ENCODE measurements at places on chromosomes 13 and 19. TPM values are rescaled to one million over a fixed set of nuclear protein-coding genes. Genes with fewer than 3 reads are reported as not detected.

The GFY gene
- not detected for polyA plus RNA-seq

DNA sequence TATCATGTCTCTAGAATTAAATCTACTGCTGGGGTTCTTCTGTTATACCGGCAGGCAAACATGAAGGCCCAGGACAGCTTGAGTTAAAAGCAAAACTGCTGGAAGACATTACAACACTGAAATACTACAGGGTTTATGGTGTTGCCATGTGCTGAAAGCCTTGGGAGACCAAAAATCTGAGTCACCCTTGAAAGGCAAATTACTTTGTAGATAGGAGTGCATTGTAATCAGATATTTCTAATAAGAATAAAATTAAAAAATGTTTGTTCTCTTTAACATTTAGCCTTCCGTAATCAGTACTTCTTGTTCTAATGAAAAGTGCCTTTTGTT, 181.3 kb downstream of the PCDH9 start:
- no peak for DNase-seq

DNA sequence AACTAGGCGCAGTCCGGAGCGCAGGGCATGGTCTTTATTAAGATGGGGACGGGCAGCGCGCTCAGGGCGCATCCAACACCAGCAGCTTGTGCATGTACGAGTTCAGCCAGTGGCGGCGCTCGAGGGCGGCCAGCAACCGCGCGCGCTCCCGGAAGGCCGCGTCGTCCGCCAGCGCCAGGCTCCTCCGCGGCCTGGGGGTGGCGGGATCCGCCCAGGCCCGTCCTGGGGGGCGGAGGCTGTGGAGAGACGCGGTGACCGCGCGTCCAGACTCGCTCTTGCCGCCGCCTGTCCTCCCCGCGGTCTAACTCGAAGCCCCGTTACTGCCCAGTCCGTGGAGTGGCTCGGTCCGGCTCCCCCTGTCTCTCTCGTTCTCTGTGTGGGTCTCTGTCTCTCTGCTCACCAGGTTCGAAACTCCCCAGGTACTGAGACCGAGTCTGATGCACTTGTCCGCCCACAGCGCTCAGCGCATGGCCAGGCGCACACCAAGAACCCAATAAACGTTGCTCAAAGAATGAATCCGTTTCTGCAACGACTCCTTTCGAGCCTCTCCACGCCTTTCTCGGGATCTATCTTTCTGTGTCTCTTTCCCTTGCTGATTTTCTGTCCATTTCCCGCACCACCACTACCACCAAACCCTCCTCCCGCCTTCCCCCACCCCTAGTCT, 702 bp downstream of the PTH2 start:
- DNase-seq, result no peak

DNA sequence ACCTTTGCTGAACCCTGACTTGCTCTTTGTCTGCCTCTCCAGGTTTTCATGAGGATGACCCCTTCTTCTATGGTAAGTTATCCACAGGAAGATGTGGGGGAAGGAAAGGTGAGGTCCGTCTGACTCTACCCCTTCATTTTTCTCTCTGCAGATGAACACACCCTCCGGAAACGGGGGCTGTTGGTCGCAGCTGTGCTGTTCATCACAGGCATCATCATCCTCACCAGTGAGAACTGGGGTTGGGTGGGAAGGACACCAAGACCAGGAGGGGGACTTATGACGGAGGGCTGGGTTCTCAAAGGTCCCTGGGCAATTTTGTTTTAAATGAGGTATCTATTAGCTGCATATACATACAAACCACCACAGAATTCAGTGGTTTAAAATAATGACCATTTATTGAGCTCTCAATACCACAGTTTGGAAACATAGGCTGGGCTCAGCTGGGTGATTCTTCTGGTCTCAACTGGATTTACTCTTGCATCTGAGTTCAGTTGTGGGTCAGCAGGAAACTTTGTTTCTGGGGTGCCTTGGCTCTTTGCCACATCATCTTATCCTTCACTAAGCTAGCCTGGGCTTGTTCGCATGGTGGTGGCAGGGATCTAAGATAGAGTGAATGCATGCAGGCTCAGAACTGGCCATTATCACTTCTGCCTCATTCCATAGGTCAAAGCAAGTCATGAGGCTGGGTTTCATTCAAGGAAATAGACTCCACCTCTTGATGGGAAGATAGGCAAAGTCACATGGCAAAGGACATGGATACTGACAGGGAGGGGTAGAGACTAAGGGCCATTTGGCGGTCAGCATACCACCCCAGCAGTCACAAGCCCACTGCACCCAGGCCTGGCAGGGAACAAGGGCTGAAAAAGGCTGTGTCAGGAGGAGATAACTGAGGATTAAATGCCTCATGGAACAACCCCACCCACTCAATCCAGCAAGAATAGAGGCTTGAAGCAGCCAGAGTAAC, 11.8 kb downstream of the FXYD5 start:
- no peak for DNase-seq

- no peak for DNase-seq
Measured at GRCh38 chr13:40311356-40312101, 354.9 kb downstream of the FOXO1 start.

GRCh38 chr19:45119582-45119981, 26.6 kb downstream of the PPP1R37 start:
- no peak for DNase-seq

The KLK15 gene
- not detected for polyA plus RNA-seq

DNA sequence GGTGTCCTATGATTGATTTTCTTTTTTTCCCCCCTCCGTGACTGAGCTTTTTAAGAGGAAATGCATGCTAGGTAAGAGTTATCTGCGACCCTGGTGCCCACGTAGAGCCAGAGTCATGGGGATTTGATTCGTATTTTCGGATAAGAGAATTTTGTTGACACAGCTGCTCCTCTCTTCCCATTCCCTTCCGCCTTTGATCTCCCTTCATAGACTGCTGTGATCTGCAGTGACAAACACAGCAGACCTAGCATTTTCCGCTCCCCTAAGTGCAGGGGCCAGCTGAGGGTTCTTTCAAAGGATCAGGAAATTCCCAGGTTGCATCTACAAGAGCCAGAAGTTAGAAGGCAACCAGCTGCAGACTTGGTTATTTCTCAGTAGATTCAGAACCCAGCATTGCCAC, 70.5 kb downstream of the ZNF568 start:
- no peak for DNase-seq

DNA sequence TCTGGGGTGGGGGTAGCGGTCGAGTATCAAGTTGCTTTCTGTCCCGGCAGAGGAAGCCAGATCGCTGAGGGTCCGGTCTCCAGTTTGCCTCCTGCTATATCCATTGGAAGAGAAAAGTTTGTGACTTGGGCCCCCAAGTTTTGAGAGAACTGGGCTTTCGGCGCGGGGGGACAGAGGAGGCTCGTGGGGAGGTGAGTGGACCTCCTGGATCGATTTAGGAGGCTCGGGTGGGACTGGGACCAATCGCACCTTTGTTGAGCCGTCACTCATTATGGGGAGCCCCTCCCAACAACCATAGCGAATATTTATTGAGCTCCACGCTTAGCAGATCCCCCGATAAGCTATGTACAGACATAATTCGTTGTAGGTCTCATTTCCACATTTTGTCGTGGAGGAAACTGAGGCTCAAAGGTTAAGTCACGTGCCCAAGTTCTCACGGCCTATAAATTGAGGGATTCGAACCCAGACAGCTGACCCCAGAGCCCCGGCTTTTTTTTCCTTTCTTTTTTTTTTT, 909 bp downstream of the RFXANK start:
- no peak for DNase-seq

The C1QTNF9B gene
- 0.32 TPM for polyA plus RNA-seq

- no peak for DNase-seq
Measured at GRCh38 chr19:44856421-44857083, 10.5 kb downstream of the NECTIN2 start.

DNA sequence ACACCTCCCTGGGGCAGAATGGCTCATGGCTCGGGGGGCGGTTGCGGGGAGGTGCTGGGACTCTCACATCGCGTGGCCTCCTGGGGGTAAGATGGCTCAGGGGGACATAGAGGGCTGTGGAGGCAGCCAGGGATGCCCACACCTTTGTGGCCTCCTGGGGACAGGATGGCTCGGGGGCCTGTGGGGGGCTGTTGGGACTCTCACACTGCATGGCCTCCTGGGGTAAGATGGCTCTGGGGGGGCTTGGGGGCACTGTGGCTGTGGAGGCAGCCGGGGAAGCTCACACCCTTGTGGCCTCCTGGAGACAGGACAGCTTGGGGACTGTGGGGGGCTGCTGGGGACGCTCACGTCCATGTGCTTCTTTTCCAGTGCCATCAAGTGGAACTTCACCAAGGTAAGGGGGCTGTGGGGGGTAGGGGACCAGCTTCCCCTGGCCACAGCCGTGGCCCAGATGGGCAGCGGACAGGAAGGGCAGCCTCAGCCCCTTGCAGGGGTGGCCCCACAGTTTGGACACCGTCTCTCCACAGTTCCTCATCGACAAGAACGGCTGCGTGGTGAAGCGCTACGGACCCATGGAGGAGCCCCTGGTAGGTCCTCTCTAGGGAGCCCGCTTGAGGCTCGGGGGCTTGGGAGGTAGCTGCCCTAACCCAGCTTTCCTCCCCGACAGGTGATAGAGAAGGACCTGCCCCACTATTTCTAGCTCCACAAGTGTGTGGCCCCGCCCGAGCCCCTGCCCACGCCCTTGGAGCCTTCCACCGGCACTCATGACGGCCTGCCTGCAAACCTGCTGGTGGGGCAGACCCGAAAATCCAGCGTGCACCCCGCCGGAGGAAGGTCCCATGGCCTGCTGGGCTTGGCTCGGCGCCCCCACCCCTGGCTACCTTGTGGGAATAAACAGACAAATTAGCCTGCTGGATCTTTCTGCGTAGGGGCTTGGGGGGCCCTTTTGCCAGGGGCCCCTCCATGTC, 2.4 kb downstream of the GPX4 start:
- no peak for DNase-seq

- no peak for DNase-seq
Measured at GRCh38 chr19:38644719-38645118, 2.7 kb upstream of the ACTN4 start.

- peak; percentile 54 for DNase-seq
Measured at GRCh38 chr19:17996826-17997316, 11.1 kb upstream of the ARRDC2 start.

DNA sequence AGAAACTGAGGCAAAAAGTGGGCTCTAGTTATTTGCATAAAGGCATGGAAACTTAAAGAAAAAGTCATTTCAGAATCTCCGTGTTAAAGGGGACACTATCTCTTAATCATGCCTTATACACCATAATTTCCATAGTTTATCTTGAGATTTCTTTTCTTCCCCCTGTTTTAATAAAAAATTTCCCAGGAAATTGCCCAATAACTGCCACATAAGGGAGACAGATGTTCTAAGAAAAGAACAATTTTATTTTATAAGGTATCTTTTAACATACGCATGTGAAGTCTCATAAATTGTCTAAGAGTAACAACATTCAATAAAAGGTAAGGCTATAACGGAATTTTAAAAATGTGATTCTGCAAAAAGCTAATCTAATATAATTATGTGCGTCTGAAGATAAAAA, 371.3 kb downstream of the IRS2 start:
- DNase-seq, result no peak

The CA11 gene
- polyA plus RNA-seq, result 32.8 TPM

- no peak for DNase-seq
Measured at GRCh38 chr19:42276821-42277220, 7.8 kb downstream of the CIC start.

The ADAMTSL5 gene
- 0.23 TPM for polyA plus RNA-seq

The ZNF846 gene
- 15.3 TPM for polyA plus RNA-seq

DNA sequence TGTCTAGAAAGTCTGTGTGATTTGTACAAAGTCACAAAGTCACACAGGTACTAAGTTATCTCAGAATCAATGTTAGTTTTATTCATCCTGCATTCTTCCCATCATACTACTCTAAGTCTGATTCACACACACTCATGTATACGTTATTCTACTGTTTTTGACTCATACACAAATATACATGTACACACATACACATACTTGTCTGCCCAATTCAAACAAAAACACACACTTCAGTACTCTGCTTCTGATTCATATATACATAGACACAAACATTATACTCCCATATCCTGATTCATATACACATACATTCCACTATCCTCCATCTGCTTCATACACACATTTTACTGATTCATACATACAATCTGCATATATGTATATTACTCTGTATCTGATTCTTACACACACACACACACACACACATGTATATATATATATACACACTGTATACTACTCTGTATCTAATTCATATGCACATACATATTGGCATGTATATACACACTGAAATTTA, 69.3 kb downstream of the KLF12 start:
- no peak for DNase-seq

GRCh38 chr19:47020132-47020805, 632 bp downstream of the NPAS1 start:
- DNase-seq, result no peak

GRCh38 chr13:51623473-51623872, 39.2 kb downstream of the WDFY2 start:
- DNase-seq, result no peak

GRCh38 chr13:33743438-33744368, 74.2 kb upstream of the RFC3 start:
- no peak for DNase-seq

The OR7D2 gene
- 0.16 TPM for polyA plus RNA-seq

DNA sequence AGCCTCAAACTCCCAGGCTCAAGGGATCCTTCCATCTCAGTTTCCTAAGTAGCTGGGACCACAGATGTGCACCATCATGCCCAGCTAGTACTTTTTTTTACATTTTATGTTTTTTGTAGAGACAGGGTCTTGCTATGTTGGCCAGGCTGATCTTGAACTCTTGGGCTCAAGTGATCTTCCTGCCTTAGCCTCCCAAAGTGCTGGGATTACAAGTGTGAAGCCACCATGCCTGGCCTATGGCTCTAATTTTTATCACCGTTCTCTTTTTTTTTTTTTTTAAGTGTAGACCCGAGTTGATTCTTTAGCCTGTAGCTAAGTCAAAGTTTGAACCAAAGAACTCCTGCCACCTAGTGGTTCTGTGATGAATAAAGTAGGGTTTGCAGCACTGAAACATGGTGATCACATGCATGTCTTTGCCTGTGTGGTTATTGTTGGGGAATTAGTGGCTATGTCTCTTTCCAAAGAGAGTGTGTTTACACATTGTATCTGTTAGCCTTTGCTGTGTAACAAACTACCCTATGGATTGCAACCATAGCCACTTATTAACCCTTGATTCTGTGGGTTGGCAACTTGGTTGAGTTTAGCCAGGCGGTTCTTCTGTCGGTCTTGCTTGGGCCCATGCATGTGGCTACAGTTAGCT, 11.6 kb downstream of the NFILZ start:
- no peak for DNase-seq

The KIR2DL4 gene
- not detected for polyA plus RNA-seq

The APOC1 gene
- polyA plus RNA-seq, result 8.7 TPM

GRCh38 chr13:48749144-48749543, 95.4 kb downstream of the CYSLTR2 start:
- no peak for DNase-seq

The LHFPL6 gene
- polyA plus RNA-seq, result 43.3 TPM

The AMER2 gene
- 0.35 TPM for polyA plus RNA-seq

The UBE2L5 gene
- 0.44 TPM for polyA plus RNA-seq

Data from left renal cortex interstitium (tissue), 4 donors.